Caudate nucleus (tissue), 63 donors: ENCODE measurements at places on chromosomes 5 and 9.

- no peak for DNase-seq
Observed at GRCh38 chr5:167936022-167936421, 355.4 kb upstream of the WWC1 start.

- DNase-seq: no peak
Observed at GRCh38 chr9:95058795-95059386, 258.6 kb downstream of the FANCC start.

DNA sequence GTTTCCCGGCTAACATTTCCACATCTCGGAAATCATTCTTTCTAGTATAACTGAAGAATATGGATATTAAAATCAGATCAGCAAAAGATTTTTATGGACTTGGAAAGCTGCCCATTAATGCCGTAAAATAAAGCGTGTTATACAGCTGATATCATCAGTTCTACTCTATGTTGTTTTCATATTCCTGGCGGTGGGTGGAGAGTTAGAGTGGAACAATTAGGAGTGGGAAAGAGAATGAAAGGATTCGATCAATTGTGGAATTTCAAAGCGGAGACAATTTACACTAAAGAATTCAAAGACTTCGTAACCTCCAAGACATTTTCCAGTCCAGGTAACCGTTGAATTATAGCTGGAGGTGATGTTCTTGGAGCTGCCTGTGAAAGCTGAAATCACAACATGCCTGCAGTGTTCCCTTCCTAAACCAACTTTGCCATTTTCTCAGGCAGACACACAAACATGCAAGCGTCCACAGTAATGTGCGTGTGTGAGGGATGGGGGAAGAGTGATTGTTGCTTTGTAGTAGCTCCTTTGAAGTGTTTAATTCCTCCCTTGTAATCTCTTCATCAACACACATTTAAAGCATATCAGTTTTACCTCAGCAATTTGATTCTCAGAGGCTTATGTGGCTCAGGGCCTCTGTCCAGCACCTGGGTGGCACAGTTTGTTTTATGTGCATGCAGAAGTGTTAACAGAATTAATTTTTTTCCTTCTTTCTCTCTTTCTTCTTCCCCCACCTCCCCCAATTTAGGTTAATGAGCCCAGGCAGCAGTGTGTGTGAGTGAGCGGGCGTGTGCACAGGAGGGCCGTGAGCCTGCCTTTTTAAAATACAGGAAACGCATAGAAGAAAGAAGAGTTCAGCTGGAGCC, 544.1 kb downstream of the RAB3C start:
- DNase-seq: no peak

DNA sequence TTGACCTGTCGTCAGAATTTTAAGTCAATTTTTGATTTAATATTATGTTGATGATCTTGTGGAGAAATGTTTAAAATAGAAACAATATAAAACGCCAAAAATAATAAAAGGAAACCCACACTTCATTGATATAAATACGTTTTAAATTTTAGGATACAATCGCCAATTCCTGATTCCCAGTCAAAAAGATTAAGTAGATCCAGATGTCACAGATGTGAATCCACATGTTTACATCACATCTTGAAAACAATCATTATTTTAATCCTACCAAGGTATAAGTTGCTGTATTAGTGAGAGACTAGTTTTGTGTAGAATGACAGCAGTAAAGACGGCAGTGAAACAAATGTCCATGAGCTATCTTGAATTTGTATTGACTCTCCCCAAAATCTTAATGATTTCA, 4.9 kb downstream of the TAS2R1 start:
- no peak for DNase-seq

GRCh38 chr9:99509900-99510535, 287.9 kb downstream of the SEC61B start:
- DNase-seq: no peak

GRCh38 chr9:115275753-115276152, 157.8 kb upstream of the TNC start:
- no peak for DNase-seq

GRCh38 chr5:165906871-165907270, 2384.6 kb upstream of the WWC1 start:
- no peak for DNase-seq

GRCh38 chr9:69985971-69986370, 57.7 kb upstream of the MAMDC2 start:
- DNase-seq: no peak
